B cell (primary cell): ENCODE measurements at places on chromosomes 6 and 20. TPM values are rescaled to one million over a fixed set of nuclear protein-coding genes. Genes with fewer than 3 reads are reported as not detected.

VSX1 gene
- not detected in 2 replicates for total RNA-seq

CHRNA4 gene
- not detected in 2 replicates for total RNA-seq

BPIFA1 gene
- not detected in 2 replicates for total RNA-seq

DNA sequence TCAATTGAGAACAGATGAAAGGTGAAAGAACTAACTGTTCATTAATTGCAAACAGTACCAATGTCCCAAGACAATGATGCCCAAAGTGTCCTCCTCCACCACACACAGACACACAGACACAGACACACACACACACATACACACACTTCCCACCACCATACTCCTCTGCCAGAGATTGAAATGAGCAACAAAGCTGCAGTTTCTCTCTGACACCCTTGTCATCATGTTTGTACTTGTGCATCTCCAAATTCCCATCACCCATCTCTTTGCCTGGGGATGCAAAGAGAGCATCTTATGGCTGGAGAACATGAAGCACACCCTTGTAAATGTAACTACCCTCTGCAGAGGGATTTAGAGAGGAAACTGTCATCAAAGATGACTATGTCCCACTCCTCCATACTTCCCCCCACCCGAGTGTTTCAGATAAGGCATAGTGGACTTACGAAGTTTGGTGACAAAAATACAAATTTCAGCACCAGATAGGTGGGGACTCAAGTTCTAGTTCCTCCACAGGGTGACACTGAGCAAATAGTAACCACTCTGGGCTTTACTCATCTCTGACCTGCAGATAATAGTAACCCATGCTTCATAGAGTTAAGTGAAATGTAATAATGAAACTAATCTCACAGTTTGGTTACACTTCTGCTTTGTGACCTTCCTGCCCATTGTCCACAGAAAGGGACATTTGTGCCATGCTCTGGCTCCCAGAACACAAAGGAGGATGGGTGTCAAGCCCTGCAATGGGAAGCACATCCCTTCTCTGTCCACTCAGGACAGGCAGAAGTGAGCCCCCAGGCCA, 8.7 kb downstream of the MAFB start:
- DNase-seq: no peak

- DNase-seq: no peak
These were observed 255.9 kb downstream of the SYNE1 start for GRCh38 chr6:152380993-152381898.
